ENCODE measurements at places on chromosomes 6 and 20.

DNA sequence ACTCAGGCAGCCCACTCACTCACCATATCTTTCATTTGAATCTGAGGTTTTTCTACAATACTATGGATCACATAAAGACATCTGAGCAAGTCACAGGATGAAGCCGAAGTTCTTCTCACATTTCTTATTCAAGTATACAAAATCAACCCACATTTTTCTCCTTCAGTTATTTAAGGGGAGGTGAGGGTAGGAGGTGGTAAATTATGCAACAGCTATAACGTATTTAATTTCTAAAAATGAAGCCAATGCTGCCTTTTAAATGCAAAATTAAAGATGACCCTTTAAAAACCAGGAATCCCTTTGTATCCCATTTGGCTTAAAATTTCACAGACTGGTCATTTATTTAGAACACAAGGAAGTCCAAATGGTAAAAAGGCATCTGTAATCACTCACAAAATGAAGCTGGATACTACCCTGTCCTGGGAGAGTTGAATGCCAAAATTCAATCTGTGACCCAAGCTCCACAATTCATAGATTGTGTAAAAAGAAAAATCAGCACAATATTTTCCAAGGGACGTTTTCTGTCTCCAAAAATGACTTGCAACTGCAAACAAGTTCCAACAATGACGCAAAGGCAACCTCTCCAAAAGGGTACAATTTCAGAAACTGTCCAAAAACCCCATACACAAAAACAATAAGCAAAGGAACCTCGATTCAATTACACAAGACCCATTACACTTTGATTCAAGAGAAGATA, 48.8 kb downstream of the EPB41L2 start:
- DNase-seq: no peak

DNA sequence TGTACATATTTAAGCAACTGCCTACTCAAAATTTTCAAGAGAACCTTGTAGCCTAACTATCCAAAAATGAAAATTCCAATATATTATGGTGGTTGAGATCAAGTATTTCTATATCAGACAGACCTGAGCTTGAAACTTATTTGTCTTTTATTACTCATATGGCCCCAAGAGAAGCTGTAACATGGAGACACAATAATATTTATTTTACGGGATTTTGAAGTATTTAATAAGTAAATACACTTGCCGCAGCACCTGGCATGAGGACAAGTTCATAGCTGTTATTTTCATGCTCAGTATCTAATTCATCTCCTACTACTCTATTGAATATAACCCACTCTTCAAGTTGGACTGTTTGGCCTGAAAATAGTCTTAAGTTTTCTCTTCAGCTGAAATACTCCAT, 28.0 kb downstream of the PTPRK start:
- no peak for DNase-seq

- no peak for DNase-seq
These were observed 17.7 kb downstream of the UTRN start for GRCh38 chr6:144302701-144303372.

GRCh38 chr6:112370946-112371345, 23.8 kb downstream of the RFPL4B start:
- no peak for DNase-seq

- DNase-seq: no peak
These were observed 6.6 kb downstream of the CTSA start for GRCh38 chr20:45897692-45898091.

GRCh38 chr20:57649617-57650015, 29.4 kb upstream of the ZBP1 start:
- DNase-seq: no peak

DNA sequence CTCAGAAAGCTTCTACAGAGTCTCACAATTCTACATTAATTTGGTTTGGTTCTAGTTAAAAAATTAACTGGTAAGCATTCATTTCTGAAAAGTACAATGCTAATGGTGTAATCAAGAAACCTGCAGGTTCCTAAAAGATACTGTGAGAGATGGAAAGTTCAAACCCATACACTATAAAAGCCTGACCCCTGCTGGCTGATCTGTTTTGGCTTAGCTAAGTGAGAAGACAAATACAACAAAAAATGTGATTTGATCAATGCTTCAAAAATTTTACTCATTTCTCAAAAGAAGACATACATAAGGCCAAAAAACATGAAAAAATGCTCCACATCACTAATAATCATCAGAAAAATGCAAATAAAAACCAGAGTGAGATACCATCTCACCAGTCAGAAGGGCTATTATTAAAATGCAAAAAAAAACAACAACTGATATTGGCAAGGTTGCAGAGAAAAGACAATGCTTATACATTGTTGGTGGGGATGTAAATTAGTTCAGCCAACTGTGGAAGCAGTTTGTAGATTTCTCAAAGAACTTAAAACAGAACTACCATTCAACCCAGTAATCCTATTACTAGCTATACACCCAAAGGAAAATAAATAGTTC, 102.8 kb downstream of the MOXD1 start:
- peak; percentile 29 for DNase-seq

DNA sequence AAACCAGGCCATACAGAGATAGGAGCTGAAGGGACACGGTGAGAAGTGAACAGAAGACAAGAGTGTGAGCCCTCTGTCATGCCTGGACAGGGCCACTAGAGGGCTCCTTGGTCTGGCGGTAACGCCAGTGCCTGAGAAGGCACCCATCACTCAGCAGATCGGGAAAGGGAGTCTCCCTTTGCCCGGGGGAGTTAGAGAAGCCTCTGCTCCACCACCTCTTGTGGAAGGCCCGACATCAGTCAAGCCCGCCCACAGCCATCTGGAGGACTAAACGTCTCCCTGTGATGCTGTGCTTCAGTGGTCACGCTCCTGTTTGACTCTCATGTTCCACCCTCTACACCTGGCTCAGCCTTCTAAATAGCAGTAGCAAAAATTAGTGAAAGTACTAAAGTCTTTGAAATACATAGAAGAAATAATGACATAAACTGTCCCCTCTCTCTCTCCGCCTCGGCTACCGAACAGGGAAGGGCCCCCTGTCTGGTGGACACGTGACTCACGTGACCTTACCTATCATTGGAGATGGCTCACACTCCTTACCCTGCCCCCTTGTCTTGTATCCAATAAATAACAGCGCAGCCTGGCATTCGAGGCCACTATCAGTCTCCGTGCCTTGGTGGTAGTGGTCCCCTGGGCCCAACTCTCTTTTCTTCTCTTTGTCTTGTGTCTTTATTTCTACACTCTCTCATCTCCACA, 66.7 kb downstream of the RPP21 start:
- no peak for DNase-seq

DNA sequence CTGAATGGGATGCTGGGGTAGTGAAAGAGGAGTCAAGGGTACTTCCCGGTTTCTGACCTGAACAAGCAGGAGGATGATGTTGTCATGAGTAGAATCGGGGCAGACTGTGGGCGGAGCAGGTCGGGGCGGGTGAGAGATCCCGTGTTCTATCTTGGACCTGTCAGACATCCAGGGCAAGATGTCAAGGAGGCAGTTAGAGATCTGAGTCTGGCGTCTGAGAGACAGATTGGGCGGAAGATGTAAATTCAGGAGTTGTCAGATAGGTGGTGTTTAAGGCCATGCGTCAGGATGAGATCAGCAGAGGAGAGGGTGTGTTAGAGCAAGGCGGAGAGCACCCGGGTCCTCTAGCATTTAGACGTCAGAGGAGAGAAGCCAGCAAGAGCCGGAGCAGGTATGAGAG, 115.5 kb downstream of the DLGAP4 start:
- no peak for DNase-seq

GRCh38 chr20:38278763-38279162, 18.2 kb upstream of the KIAA1755 start:
- DNase-seq: no peak

- DNase-seq: no peak
These were observed 248.5 kb downstream of the ATXN1 start for GRCh38 chr6:16512544-16513290.

- no peak for DNase-seq
These were observed 48.9 kb upstream of the TBC1D7 start for GRCh38 chr6:13377054-13377758.

DNA sequence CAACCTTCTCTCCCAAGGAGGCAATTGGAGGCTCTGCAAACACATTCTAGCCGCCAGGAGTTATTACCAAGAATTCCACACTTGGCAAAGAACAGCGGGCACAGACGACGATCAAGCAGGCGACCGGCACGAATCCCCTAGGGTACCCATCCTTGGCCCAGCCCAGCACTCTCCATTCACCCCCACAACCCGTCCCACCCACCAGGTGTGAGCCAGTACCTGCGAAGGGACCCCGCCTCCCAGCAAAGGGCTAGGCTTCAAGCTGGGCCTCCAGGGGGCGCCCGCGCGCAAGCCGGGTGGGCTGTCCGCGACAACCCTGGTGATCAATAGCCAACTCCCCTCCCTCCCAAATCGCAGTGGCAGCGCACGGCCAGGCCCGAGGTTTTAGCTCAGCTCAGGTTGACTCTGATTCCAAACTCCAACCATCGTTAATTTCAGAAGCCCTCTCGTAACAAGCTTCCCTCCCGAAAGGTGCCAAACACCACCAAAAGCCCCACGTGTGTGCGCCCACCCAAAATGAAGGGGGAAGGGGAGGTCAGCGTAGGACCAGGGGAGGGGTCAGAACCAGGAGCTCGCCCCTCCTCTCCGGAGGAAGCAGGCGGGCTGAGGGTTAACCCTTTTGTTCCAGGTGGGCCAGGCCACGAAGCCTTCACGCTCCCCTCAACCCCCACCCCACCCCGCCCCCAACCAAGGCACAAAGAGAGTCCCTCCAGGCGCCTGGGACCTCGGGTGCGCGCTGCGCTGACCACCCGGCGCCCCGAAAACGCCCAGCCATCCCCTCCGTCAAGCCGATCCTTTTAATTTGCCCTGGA, 2.1 kb downstream of the SALL4 start:
- peak; percentile 83 for DNase-seq

DNA sequence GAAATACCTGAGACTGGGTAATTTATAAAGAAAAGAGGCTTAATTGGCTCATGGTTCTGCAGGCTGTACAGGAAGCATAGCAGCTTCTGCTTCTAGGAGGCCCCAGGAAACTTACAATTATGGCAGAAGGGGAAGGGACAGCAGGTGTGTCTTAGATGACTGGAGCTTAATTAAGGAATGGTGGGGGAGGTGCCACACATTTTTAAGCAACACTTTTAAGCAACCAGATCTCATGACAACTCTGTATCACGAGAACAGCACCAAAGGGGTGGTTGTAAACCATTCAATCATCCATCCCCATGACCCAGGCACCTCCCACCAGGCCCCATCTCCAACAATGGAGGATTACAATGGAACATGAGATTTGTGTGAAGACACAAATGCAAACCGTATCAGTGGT, 26.9 kb downstream of the FIG4 start:
- DNase-seq: no peak

GRCh38 chr6:20599302-20600051, 65.2 kb downstream of the CDKAL1 start:
- no peak for DNase-seq

- DNase-seq: peak; percentile 23
These were observed 64.2 kb downstream of the LMBRD1 start for GRCh38 chr6:69732640-69733039.

- DNase-seq: no peak
These were observed 144.9 kb downstream of the SOX4 start for GRCh38 chr6:21738180-21739094.

- no peak for DNase-seq
These were observed 476.8 kb upstream of the AGPAT4 start for GRCh38 chr6:161750686-161751085.

GRCh38 chr20:45433316-45433715, 17.4 kb downstream of the PIGT start:
- DNase-seq: no peak

GRCh38 chr6:63476302-63476701, 96.0 kb upstream of the LOC128125822 start:
- no peak for DNase-seq

GRCh38 chr20:44961870-44962267, 1.7 kb upstream of the TOMM34 start:
- no peak for DNase-seq

- peak; percentile 57 for DNase-seq
These were observed 474 bp downstream of the RBM38 start for GRCh38 chr20:57391439-57392301.

GRCh38 chr20:41116282-41116956, 20.9 kb upstream of the PLCG1 start:
- no peak for DNase-seq

- no peak for DNase-seq
These were observed 2.6 kb downstream of the CD164 start for GRCh38 chr6:109379711-109380110.

GRCh38 chr6:326896-327537, 34.7 kb downstream of the DUSP22 start:
- DNase-seq: no peak

DNA sequence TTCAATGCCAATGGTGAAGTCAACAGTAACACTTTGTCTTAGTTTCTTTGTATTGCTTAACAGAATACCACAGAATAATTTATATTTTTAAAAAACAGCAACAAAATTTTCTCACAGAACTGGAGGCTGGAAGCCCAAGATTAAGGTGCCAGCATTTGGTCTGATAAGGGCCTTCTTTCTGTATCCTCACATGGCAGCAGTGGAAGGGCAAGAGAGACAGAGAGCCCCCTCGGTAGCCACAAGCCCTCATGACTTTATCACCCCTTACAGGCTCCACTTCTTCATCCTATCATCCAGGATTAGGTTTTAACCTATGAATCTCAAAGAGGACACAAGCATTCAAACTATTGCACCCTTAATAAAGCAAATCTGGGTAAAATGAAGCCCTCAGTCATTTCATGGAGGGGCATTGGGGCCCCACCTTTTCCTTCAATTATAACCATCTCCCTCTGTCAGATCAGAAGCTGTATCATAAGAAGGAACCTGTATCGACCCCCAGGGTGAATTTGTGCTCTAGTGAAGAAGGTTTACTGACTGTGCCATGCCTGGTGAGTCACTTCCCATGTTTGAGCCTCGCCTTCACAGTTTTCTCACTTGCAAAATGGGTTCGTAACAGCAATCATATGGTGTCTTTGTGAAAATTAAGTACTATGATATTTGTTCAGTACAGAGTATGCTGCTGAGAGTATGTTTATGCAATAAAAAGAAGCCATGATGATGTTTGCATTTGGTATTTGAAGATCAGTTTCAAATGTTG, 178.2 kb downstream of the LRFN2 start:
- DNase-seq: no peak

DNA sequence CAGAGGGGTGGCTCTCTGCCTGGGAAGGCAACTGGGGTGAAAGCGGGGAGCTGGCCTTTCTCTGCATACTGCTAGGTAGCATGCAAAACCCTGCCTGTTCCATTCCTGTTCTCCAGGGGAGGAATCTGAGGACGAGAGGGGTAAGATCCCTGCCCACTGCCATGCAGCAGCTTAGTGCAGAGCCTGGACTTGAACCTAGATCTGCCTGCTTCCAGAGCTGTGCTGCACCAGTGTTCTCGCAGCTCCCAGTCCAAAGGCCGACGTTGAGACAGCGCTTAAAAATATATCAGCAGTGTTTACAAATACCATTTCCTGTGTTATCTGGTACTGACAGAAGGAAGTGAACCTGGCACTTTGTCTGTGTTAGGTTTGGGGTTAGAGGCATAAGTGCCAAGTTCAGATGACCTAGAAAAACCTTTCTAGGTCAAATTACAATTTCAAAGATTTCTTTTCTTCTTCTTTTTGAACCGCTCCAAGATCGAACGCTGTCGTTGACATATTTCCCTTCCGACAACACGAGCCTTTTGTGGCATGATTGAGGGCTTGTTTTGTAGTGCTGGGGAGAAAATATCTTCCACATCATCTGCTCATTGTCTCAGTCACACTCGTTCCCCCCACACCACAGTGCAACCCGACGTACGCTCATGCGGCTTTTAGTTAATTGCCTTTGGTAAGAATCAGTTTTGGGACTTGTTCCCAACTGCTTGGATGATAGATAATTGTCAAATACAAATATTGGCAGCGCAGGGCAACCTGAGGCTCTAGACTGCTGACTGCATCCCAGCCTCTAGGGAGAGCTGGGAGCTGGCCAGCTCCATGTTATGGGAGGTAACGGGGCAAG, 44.6 kb downstream of the TOX2 start:
- no peak for DNase-seq

GRCh38 chr6:91646649-91647048, 1059.8 kb upstream of the MAP3K7 start:
- no peak for DNase-seq
